ENCODE measurements at places on chromosomes 3 and 15.

GRCh38 chr15:64997066-64997465 lies 7.4 kb upstream of the SPG21 start:
- no peak for DNase-seq

- DNase-seq = no peak
Measured at GRCh38 chr3:48678056-48678455, 7.7 kb downstream of the NCKIPSD start.

DNA sequence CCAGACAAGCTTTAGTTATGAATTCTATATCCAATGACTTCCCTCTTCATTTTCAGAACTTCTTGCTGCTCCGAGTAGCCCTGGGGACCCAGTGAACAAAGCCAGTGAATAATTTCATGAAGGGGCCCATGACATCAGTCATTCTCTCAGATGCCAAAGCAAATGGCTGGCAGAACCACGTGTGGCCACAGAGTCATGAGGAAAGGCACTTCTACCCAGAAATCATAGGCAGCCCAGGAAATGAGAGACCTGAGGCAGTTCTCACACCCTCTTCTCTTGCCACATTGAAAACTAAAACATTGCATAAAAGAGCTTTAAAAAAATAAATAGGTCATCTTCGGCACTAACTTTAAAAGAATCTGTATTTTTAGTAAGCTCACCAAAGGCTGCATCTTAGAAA lies 4.3 kb upstream of the UACA start:
- no peak for DNase-seq

- no peak for DNase-seq
Measured at GRCh38 chr3:106946866-106947265, 430.4 kb upstream of the CCDC54 start.

- no peak for DNase-seq
Measured at GRCh38 chr15:50241684-50242450, 23.7 kb downstream of the HDC start.

DNA sequence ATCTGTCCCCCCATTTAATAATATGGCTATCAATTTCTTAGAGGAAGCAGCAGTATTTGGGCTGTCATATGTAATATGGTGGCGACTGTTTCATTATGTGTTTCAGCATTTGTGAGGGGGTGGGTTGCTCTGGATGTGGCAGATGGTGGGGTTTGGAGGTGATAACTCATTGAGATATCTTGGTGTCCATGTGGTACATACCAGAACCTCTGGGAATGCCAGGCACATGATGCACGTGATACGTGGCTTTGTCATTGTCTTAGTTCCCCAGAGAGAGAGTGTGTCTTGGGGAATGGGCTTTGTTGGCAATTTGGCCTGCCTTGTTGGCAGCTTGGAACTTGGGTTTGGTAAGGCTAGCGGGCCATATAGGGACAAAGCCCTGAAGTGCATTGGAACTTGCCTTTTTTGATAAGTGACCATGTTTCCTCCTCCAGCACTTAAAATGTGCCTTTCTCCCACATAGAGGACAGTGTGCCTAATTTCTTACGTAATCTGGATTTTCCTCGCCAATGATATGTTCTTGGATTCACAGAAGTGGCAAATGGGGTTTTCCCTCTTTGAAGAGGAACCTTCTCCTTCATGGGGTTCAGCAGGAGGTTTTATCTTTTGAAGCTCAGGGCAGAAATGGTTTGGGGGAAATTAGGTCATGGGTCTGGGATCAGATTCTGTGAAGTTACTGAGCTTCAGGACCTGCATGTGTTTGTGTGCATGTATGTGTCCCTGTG lies 79.5 kb downstream of the DNASE1L3 start:
- no peak for DNase-seq

GRCh38 chr3:182793663-182794454 lies 555 bp downstream of the ATP11B start:
- peak; percentile 23 for DNase-seq

DNA sequence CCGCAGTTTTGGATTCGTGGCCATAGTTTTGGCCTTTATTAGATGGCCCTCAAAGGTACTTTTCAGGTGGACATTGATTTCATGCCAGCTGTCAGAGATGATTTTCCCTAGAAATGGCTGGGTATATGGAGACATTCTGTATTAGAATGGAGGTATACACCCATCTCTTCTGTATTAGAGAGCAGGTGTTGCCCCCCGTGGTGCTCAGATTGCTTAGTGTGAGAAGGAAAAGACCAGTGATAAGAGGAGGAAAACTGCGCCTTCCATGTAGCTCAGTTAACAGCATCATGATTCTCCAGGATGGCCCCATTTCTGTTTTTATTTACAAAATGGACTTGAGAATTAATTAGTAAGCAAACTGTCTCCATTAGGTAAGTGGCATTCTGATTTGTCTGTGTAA lies 145.9 kb downstream of the IGF1R start:
- DNase-seq = no peak

All from activated CD4-positive, alpha-beta T cell treated with anti-CD3 and anti-CD28 coated beads for 24 hours (primary cell).